Mucosa of gallbladder (tissue), 1 donor: ENCODE measurements at places on chromosomes 4 and X. TPM values are rescaled to one million over a fixed set of nuclear protein-coding genes. Genes with fewer than 3 reads are reported as not detected.

- peak; percentile 56 for DNase-seq
Observed at GRCh38 chr4:146379744-146380143, 142.0 kb downstream of the SLC10A7 start.

DNA sequence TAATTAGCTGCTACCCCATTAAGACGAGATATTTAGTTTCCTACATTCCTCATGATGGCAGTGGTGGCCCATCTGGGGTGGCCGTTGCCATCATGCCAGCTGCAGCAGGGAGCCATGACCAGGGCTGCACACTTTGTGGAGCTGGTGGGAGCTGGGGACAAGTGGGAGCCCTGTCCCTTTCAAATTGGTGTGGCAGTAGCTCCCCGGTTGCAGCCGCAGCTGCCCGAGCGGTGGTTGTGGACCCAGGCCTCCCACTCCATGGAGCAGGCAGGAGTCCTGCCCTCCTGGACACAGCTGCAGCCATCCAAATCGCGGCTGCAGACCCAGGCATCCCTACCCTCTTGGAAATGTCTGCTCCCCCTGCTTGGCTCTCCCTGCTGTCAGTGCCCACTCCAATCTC is 9.3 kb upstream of the SYTL5 start:
- DNase-seq, result no peak

DNA sequence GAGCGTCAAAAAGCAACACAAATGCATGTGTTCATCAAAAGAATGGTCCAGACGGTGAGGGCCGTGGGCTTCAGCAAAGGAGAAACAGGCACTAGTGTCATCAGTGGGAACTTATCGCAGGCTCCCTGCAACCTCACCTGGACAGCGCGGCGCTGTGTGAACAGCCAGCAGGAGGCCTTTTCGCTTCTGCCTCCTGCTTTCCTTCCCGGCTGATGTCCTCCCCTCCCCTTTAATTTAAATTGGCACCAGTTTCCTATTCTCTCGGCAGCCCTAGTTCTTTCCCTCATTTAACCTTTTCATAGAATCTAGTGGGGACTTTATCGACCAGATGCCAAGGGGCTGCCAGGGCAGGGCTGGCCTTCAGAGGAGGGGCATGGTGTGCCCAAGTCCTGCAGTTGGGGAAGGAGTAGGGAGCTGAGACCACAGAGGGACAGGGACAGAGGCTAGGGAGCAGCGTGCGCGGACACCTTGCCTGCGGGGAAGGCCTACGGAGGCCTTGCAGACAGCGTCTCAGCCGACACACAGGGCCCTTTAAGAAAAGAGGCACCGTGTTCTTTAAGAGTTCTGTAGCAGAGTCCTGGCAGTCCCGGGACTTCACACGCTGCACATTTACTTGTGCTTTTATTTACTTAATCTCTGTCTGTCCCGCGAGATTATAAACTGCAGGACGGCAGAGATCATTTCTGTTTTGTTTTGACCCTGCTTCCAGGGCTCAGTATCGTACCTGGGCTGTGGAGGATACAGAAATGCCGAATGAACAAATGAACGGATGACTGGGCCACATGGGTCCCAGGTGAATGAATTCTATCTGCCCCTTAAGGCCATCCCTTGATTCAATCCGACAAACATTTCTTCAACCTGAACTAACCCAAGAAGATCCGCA is 8.4 kb upstream of the SORBS2 start:
- peak; percentile 51 for DNase-seq

GRCh38 chr4:14167876-14168510 is 540.5 kb upstream of the BOD1L1 start:
- DNase-seq, result no peak

MAGEA2B gene
- not detected for total RNA-seq

- no peak for DNase-seq
Observed at GRCh38 chrX:78822157-78822690, 74.7 kb downstream of the LPAR4 start.

DNA sequence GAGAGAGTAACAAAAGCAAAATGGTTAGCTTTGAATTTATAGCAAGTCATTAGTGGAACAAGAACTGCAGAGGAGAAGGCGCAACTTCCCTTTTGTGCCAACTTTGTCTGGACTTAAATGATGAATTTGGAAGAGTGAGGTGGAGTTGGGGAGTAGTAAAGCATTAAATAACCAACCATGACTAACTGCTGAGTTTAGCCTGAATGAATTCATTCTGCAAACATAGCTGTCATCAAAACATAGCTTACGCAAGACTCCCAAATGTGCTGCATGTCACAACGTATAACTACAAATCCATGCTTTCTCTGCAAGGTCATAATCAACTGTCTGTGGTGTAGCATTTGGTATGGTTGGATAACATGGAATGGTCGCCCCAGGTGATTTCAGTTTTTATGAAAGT is 75.9 kb upstream of the RPL34 start:
- DNase-seq, result no peak

C4orf54 gene
- 0.12 TPM for total RNA-seq

UGT2A1 gene
- not detected for total RNA-seq

ANXA3 gene
- 41.9 TPM for total RNA-seq

CENPVL2 gene
- 0.17 TPM for total RNA-seq

CT45A5 gene
- total RNA-seq, result not detected

DNA sequence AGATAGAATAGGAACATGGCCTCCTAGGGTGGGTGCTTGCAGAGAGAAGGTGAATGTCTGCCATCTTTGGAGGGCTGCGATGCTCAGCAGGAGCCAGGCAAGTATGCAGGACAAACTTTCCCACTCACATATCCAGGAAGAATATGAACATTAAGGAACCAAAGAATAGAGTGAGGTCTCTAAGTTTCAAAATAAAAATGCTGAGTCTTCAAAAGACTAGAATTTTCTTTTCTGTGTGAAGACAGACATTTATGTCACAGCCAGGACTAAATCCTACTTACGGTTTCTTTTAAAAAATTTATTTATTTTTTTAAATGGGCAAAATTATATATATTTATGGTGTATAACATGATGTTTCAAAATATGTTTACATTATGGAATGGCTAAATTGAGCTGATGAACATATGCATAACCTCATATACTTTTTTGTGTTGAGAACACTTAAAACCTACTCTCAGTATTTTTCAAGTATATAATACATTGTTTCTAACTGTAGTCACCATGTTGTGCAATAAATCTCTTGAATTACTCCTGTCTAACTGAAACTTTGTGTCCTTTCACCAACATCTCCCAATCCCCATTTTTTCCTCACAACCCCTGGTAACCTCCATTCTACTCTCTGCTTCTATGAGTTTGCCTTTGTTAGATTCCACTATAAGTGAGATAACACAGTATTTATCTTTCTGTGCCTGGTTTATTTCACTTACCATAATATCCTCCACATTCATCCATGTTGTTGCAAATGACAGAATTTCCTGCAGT is 177.8 kb upstream of the HAND2 start:
- DNase-seq, result no peak

LRAT gene
- 11.7 TPM for total RNA-seq

P2RY10 gene
- total RNA-seq, result 1.5 TPM

DNA sequence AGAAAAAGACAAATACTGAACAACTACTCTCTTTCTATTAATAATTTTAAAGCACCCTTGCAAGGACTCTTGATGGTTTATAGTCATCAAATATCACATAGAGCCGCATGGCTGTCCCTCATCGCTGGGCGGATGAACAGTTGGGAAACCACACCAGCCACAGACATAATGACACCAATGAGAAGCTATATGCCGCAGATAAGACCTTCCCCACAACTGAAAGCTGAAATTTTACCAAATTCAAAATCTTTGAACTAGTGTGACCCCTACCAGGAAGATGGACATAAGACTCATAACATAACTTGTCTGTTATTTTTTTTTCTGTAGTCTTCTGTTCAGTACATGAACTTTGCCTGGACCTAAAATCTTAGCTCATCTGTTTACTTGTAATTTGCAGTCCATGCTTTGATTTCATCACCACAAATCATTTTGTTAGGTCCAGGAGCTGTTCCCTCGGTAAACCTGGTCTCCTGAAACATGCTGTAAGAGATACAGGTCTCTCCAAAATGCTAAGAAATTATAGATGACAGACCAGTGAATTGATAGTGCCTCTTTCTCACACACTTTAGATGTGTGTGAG is 157.3 kb upstream of the RAPGEF2 start:
- no peak for DNase-seq

- DNase-seq, result peak; percentile 25
Observed at GRCh38 chrX:20267931-20268701, 1.4 kb upstream of the RPS6KA3 start.

GRCh38 chr4:1760521-1761071 is 32.5 kb upstream of the FGFR3 start:
- no peak for DNase-seq

GRCh38 chr4:86558797-86559196 is 35.3 kb upstream of the PTPN13 start:
- no peak for DNase-seq

GRCh38 chr4:37243051-37243450 is 1.5 kb upstream of the NWD2 start:
- no peak for DNase-seq

GRCh38 chr4:71405791-71406190 is 67.0 kb downstream of the SLC4A4 start:
- no peak for DNase-seq

GRCh38 chrX:49977319-49978090 is 55.1 kb downstream of the CLCN5 start:
- DNase-seq, result no peak

DNA sequence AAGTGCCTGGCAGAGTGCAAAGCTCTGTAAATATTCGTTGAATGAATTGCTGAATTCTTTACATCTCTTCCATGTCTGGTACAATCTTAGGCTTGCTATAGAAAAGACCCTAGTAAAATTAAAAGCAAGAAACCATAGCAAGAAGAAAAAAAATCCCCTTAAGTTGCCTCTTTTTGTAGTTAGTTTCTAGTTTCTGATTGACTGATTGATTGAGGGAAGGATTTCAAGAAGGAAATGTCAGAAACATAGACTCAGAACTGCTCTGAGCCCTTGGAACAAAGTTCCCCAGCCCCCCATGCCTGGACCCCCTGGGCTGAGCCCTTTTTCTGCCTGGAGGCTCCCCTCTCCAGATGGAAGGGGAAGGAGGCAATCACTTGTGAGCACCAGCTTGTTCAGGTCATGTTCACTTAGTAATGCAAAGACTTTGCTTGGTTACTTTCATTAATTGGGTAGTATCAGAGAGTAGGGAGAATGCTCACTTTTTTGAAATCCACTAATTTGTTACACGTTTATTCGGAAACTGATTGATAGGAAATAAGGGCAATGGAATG is 35.6 kb downstream of the DAPP1 start:
- DNase-seq, result no peak

GJB1 gene
- total RNA-seq, result 228 TPM

DNA sequence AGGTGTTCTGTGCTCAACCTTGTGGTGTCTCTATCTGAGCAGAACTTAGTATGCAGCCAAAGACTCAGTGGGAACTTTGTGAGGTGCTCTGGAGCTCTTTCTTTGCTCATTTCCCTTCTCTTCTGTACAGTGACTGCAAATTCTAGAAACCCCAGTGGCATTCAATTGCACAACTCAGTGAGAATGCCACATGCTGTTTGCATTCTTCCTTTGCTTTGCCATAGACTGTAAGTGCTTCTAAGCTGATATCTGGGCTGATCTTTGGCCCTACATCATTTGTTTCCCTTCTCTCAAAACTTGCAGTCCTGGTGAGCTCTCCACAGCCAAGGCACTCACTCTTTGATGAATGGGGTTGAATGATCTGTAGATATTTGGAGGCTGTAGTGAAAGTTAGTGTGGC is 7.0 kb downstream of the PNMA3 start:
- DNase-seq, result no peak

NSG1 gene
- total RNA-seq, result 1.6 TPM

DNA sequence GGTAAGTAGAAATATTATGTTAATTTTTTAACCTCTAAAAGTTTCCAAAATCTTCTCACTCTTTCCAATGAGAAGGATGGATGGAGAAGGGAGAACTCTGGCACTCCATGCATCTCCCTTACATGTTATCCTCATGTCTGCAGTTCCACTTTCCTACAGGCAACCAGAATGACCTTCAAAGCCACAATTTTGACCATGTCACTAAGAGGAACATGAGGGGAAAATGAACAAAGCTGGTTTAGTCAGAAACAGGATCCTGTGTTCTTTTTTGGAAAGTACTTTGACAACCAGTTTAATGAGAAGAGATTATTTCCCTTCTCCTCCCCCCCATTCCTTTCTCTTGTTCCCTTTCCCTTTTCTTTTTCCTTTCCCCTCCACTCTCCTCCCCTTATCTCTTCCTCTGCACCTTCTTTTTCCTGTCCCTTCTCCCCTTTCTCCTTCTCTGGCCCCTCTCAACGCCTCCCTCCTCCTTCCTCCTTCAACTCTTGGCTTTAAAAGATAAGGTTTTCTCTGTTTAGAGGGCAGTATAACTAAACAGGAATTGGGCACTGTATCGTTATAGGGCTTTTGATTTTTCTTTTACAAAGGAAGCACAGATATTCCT is 42.5 kb downstream of the DTHD1 start:
- no peak for DNase-seq

S100G gene
- not detected for total RNA-seq

ATP2B3 gene
- total RNA-seq, result not detected

FGF2 gene
- total RNA-seq, result 11.9 TPM

DNA sequence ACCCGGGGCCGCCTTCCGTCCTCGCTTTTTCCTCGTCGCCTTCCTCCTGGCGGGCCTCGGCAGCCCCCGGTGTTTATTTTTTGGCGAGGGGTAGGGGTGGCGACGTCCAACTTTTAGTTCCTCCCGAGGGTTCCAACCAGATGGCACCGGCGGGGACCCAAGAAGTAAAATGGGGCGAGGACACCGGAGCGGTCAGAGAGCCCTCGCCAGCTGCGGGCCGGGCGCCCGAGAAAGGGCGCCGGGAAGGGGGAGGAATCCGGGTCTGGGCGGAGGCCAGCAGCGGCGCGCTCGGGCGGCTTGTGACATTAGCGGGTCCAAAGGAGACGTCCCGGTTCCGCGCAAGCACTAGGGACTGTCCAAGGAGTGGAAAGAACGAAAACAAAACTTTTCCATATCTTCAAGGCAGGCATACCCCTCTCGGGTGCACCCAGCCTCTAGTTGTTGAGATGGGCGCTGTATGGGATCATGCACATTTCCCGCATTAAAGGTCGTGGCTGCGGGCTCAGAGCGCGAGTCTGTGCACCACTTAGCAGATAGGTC is 691 bp upstream of the USP46 start:
- peak; percentile 40 for DNase-seq

- no peak for DNase-seq
Observed at GRCh38 chr4:72899621-72900020, 169.9 kb downstream of the COX18 start.

DNA sequence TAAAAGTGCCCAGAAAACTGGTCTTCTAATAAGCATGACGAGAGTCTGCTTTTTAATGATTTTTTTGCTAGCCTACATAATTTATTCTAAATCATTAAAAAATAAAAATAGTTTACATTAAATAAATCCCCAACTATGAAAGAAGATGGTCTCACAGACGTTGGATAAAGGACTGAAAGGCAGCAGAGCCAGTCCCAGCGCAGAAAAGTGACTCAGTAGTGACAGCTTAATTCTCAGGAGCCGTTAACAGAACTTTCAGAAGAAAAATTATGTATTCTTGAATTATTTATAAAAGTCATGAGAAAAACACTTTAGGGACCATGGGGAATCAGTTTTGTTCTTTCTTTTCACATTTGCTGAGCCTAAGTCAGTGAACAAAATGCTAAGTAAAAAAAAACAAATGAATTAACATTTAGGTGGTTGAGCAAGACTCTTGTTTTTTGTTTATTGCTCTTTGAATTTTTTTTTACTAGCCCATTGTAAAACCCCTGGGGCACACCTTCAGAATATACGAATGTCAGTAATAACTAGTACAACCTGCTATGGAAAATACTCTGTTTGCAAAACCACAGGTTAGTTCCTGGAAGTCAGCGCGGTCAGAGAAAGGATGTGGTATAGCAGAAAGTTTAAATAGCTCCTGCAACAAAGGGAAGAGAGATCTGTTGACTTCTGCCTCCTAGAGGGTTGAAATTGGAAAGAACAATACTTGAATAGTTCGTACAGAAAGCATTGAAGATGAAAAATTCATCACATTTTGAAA is 50.4 kb upstream of the CCDC160 start:
- DNase-seq, result no peak

NDUFA1 gene
- total RNA-seq, result 114 TPM
